ENCODE measurements at places on chromosomes 7 and 10. TPM values are rescaled to one million over a fixed set of nuclear protein-coding genes. Genes with fewer than 3 reads are reported as not detected.

GRCh38 chr7:7352845-7353244, 170.5 kb downstream of the C1GALT1 start:
- DNase-seq = peak; percentile 61

- DNase-seq = peak; percentile 76
These were observed 10.7 kb downstream of the HIP1 start for GRCh38 chr7:75727881-75728593.

DNA sequence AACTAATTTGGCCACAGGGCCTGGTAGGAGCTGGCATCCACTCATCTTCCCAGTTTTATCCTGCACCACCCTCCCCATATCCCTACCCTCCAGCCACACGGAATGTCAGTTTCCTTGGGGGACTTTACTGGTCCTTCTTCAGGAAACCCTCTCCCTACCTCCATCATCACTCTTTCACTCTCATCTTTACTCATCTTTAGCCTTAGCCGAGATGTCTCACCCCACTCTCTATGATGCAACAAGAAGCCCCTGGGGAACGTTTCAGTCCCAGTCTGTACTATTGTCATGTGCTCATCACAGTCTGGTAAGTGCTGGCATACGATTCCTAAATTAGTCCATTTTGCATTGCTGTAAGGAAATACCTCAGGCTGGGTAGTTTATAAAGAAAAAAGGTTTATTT, 34.9 kb upstream of the TMEM248 start:
- DNase-seq = no peak

DNA sequence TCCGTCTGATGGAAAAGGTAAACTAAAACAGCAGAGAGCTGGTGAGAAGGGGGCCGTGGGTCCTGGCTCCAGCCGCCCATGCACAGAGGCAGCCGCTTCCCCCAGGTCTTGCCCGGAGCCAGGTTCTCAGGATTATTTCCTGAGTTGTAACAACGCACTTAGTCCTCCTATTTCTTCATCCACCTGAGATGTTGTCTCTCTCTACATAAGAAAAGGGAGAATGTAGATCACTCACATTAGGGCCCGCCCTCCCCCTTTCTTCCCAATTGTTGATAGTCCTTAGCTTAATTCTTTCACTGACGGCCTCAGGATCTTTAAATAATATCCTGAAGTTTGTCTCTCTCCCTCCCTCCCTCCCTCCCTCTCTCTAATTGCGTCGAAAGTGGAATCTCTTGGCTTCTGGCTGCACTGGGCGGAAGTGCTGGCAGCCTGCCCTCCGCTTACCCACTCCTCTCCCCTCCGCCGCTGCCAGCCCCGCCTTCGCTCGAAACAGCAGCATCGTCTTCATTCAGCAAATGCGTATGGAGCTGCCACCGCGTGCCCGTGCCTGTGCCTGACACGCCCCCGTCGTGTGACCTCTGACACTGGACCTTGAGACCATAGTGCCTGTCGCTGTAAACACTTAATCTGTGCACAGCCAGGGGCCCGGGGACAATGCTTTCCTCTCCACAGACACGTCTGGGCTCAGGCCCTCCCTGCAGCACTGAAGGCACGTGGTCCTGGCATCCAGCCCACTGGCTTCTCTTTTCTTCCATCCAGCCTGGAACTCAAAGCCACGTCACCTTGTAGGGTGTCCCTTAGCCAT, 174.5 kb upstream of the PPP2R2D start:
- DNase-seq = peak; percentile 6

- DNase-seq = no peak
These were observed 618.8 kb downstream of the LRMDA start for GRCh38 chr10:76050291-76050625.

- DNase-seq = peak; percentile 16
These were observed 24.9 kb downstream of the C7orf25 start for GRCh38 chr7:42886893-42887505.

DNA sequence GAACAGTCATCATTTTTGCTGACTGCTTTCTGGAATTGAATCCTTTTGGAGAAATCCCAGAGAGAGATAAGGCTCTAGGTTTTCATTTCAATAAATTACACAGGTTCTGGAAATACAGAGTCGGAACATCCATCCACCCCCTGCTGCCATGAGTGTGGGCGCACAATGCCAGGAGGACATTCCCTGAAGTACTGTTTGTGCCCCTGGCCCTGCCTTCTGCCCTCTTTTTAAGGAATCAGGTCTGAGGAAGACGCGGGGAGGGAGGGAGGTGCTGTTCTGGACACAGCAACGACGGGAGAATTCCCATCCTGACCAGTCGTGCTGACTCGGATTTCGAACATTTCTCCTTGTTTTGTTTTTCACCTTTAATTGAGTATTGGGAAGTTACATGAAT, 69.0 kb downstream of the SEC61G start:
- no peak for DNase-seq

- DNase-seq = no peak
These were observed 37.9 kb upstream of the GATAD1 start for GRCh38 chr7:92409357-92409756.

- no peak for DNase-seq
These were observed 978 bp downstream of the OGDH start for GRCh38 chr7:44607141-44608068.

- no peak for DNase-seq
These were observed 141.9 kb downstream of the MAD1L1 start for GRCh38 chr7:2090526-2091520.

GRCh38 chr10:484441-484924, 205.0 kb downstream of the DIP2C start:
- DNase-seq = no peak

- DNase-seq = no peak
These were observed 6.0 kb downstream of the PDGFA start for GRCh38 chr7:513521-514166.

DNA sequence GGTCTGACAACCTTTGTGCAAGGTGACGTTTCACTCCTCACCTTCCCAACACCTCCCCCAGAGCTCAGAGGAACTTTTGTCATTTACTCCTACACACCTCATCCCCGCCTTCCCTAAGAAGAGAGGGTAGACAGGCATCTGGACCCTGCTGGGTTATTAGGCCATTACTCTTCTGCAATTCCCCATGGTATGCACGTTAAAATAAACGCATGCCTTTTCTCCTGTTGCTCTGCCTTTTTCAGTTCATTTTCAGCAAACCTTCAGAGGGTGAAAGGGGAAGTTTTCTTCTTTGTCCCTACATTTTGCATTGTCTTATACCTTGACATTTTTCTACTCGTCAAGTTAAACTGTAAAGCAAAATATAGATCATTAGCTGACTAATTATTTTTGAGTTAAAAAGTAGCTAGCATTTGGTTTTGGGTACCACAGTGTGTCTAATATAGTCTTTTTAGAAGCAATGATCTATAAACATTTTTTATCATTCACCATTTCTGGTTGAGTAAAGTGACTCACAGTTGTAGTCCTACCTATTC, 10.5 kb upstream of the EDRF1 start:
- no peak for DNase-seq

- DNase-seq = no peak
These were observed 75.3 kb upstream of the TAS2R16 start for GRCh38 chr7:123070702-123071286.

GRCh38 chr7:55209366-55209765, 155.8 kb upstream of the LANCL2 start:
- DNase-seq = no peak

DNA sequence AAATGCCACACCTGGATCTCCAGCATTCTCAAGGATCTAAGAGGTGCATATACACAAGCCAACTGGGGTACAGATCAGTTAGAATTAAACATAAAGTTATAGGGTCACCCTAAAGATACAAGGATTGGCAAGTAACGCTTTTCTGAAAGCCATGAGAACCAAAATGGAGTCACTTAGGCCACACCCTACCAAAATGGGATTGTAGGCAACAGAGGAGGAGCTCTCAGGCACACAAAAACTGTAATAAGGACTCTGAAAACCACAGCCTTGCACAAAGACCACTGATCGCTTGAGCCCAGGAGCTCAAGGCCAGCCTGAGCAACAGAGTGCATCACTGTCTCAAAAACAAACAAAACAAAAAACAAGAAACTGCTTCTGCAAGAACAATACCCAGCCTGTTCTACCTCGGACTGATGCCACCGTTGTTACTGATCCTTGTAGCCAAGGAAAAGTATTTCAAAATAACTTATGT, 35.5 kb downstream of the SVOPL start:
- no peak for DNase-seq

DNA sequence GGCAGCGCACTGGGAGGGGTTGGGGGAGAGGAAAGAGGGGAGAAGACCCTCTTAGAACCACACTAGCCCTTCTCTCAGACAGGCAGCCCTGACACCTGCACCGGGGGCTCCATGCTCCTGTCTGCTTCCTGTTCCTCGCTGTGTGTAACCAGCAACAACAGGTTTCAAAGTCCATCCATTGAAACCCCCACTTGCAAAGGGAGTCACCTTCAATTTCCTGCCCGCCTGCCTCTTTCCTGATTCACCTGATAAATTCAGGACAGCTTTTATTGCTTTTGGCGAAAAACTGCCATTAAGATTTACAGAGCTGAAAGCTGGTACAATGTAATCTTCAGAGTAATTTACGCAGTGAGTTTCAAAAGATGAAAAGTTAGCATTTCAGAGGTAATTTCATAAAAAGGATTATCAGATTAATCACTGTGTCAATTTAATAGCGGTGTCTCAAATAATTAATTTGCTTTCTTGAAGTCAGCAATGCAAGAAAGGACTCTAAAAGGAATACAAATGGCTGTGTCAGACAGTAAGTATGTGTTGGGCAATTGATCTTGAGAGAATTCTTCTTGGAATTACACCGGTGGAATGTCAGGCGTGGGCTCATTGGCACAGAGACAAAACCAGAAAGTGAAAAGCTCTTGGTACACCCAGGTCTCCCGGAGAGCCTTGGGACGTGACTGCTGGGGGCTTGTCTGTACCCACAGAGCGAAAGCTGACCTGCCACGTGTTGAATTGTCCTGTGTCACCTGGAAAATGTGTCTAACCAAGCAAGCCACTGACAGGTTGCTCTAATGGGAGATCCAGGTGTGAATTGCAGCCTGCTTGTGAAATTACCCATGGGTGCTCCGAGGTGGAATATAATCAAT, 60.7 kb downstream of the TMEM209 start:
- peak; percentile 98 for DNase-seq

DNA sequence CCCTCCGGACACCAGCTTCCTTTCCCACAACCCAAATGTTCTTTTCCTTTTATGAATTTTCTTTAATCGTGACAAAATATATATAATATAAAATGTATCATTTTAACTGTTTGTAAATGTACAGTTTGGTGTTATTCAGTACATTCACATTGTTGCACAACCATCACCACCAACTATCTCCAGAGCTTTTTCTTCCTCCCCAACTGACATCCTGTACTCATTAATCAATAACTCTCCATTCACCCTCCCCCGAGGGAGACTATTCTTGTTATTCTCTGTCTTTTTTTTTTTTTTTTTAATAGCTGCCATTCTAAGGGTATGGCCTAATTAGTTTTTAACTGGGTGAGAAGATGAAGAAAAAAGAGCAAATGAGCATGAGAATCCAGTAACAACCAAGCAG, 30.6 kb upstream of the ITGB1 start:
- peak; percentile 77 for DNase-seq

DNA sequence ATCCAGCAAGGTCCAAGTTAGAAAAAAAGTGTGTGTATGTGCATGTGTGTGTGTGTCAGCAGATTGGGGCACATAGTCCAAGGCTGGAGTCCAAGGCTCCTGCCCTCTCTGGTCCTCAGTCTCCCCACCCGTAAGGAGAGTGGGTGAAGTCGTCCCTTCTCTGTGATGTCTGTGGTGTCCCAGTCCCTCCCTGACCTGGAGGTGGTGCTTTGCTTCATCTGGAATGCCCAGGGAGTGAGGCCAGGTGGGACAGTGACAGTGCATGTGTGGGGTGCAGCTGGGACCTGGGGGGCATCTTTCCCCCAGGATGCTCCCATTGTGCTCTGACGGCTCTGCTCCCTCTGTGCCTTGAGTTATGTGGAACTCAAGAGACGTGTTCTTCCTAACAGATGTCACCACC, 18.0 kb downstream of the AQP1 start:
- DNase-seq = no peak

GRCh38 chr7:151404216-151405011, 5.4 kb downstream of the WDR86 start:
- DNase-seq = peak; percentile 22

- DNase-seq = no peak
These were observed 146.5 kb downstream of the SEC23IP start for GRCh38 chr10:120039046-120039445.

DNA sequence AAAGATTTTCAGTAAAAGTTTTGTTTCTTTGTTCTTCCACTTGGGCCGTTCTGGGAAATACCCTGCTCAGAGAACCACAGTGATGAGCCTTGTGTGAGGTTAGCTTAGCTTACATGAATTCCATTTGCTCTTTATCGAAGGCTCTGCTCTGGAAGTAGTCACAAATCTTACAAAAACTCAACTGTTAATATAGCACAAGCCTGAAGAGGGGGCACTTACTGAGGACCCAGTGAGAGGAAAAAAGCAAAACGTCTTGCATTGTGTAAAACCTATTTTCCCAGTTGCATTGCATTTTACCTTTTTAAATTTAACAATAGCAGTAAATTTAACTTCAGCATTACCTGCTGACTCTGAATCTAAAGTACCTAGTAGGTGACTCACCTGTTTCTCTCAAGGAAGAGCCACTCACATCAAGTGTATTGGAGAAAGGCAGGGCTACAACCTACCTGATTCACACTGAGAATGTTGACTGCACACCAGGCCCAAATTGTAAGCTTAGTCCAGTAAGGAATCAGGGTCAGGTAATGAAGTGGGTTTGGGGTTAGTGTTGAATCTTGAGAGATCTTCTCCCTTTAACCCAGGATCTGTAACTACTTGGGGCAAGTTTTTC, 42.3 kb downstream of the PPP1R17 start:
- DNase-seq = peak; percentile 1

GRCh38 chr7:152986376-152986775, 226.8 kb downstream of the ACTR3B start:
- DNase-seq = peak; percentile 79

GRCh38 chr10:52387744-52388143, 73.7 kb downstream of the DKK1 start:
- peak; percentile 65 for DNase-seq

CEP55 gene
- total RNA-seq = 1.8 TPM

TFEC gene
- 0.80 TPM for total RNA-seq

PAX4 gene
- total RNA-seq = not detected

TMEM130 gene
- total RNA-seq = 0.60 TPM

OIT3 gene
- total RNA-seq = 0.25 TPM

TEX36 gene
- total RNA-seq = not detected

CPXM2 gene
- total RNA-seq = 1.7 TPM

SPDYE2B gene
- not detected for total RNA-seq

LGI1 gene
- total RNA-seq = not detected

ZNF804B gene
- total RNA-seq = not detected

PAPOLB gene
- not detected for total RNA-seq

ASB4 gene
- not detected for total RNA-seq

Data from renal cortical epithelial cell (primary cell).